ENCODE measurements at places on chromosomes 3 and 15.

GRCh38 chr15:67715170-67715569 lies 110.1 kb upstream of the SKOR1 start:
- no peak for DNase-seq

GRCh38 chr3:141680620-141681389 lies 57.3 kb upstream of the RNF7 start:
- DNase-seq = no peak

GRCh38 chr15:64751464-64751863 lies 23.9 kb downstream of the RBPMS2 start:
- no peak for DNase-seq

DNA sequence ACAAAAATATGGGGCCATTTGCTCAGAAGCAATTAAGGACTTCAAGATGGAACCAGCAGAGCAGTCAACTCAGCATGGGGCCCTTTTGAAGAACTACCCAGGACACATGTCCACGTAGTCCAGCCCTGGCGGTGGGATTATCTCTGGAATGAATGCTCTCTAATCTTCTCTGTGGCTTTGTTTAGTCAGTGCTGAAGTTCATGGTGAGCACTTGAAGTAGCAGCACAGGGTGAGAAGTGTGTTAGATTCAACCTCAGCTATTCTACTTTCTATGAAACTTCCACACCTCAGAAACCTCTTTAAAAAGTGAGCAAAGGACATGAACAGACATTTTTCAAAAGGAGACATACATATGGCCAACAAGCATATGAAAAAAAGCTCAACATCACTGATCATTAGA lies 74.4 kb downstream of the THRB start:
- no peak for DNase-seq

- DNase-seq = no peak
Observed at GRCh38 chr3:63986146-63986545, 37.1 kb downstream of the PSMD6 start.

DNA sequence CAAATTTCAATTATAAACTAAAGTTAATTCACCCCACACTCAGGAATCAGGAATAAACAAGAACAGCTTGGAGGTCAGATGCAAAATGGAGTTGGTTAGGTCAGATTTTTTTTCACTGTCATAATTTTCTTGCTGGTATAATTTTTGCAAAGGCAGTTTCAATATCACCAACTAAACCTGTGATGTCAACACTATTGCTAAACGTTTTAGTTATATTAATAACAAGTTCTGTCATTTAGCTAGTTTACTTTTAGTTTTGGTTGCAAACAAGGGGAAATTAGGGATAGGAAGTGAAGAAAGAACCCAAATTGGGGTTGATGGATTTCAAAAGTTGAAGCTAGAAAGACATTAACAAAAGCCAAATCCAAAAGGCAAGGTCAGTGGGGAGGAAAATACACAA lies 4.6 kb upstream of the CPB1 start:
- DNase-seq = no peak

GRCh38 chr3:108001457-108001856 lies 89.4 kb downstream of the CD47 start:
- DNase-seq = no peak

GRCh38 chr3:399647-400046 lies 203.1 kb downstream of the CHL1 start:
- no peak for DNase-seq

GRCh38 chr3:145266368-145266767 lies 894.6 kb downstream of the PLOD2 start:
- DNase-seq = no peak

- DNase-seq = no peak
Observed at GRCh38 chr3:45477041-45477725, 88.8 kb downstream of the LARS2 start.

DNA sequence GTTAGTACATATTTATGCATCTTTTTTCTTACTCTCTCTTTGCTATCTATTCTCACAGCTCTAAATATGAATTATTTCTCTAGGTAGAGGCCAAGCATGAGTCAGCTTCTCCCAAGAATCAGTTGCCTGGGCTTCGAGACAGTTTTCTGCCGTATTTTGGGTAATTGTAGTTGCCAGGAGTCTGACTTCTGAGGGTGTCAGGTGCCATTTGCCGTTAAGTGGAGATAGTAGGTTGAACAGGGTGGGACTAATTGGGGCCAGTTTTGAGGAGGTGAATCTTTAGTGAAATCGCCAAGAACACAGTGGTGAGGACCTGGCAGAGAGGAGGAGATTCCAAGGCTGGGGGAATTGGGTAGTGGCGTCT lies 7.8 kb upstream of the NRROS start:
- peak; percentile 87 for DNase-seq

DNA sequence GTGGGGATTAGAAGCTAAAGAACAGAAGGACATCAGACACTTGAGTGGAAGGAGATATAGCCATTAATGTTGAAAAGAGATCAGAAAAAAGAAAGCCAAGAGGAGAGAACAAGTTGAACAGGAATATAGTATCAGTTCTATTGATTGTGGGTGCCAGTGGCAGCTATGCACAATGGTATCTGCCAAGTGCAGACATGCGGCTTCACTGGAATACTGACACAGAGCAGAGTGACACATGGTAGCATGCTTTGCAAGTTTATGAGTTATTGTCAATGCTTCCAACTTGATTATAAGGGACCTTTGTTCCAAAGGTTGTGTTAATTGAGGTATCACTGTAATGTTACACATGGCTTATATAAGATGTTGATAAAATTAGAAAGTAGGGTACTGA lies 42.0 kb upstream of the TP63 start:
- no peak for DNase-seq

DNA sequence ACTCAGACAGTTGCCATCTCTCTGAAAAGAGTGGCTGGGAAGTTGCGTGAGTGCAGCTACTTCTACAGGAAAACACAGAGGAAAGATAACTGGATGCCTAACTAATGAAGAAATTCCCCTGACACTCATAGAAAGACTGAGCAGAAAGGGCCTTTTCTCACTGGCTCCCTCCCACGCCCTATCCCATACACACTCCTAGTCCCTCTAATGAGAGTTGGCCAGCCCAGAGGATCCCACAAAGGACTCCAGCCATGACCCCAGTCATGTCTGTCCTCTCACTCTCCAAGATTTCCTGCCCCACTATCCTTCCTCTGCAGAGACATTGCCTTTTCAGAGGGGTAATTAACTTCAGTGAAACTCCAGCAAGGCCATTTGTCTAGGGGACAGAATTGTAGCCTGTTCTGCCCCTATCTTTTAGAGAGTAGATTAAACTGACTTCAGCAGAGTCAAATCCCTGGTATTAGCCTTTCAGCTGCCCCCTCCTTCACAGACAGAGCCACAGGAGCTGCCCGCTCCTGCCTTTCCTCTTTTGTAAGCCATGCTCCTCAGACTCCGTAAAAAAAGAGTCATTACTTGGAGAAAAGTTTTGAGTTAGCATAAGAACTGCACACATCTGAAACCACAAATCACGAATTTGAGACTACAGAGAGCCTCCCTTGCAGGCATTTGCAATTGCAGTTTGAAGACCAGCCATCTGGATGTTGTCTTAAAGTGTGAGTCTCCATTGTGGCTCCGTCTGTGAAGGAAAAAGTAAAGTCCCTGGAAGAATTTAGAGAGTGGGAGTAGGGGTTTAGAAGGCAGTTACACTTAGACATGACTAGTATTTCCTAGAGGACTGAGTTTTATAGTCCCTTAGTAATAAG lies 129.1 kb upstream of the SEMA6D start:
- DNase-seq = no peak

- DNase-seq = no peak
Observed at GRCh38 chr3:3632449-3632848, 166.8 kb upstream of the LRRN1 start.

DNA sequence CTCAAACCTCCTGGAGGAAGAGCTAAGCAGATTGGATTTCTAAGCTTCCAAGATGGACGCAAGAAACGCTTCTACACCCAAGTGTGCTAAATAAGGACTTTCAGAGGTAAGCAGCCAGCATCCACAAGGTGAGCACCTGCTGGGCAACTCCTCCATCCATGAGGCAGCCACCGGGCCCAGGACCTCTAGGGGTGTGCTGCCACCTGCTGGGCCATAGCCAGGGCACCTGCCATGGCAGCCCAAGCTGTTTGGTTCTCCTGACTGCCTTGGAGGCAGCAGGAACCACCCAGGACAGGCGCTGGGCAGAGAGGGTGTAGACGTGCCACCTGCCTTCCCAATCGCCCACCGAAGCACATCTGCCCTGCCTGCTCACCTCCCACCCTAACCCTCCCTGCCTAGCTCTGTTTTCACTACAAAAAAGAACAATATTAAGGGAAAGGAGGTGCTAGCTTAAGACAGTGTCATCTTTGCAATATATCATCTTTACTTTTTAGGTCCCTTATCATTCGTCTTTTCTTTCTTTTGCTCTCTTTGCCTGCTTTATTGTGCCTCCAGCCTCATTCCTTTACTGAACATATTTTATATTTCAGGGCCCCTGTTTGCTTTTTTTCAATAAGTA lies 12.9 kb downstream of the C15orf62 start:
- peak; percentile 12 for DNase-seq

DNA sequence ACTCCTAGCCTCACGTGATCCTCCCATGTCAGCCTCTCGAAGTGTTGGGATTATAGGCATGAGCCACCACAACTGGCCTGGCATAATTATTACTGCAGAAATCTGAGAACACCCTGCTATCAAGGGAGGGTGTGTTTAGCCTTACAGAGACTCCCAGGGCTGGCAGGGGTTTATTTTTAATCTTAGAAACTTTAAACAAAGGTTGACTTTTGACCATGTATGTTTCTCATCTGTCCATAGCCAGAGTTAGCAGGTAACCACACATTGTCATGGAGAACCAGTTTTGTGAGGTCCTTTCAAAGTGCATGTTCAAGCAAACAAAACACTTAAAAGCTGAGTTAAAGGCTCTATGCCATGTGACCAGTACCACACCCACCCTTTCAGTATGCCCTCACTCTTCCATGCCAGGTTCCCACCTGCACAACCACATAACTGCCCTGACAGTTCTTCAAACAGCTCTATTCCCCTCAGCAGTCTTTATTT lies 11.1 kb downstream of the SIAH2 start:
- DNase-seq = no peak

DNA sequence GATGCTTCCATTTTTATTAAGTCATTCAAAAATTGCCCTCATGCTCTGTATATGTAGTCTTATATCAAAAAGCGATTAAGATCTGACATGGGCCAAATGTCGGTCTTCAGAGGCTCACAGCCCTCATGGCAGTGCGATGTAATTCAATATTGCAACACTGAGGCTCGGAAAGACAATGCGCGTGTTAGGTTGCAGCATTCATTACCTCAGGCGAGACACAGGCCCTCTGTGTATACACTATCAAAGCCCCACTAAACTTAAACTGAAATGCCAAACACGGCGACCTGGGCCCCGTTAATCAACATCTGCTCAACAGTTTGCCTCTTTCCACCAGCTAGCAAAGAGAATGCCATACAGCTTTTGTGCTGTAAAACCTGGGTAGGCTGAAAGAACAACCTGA lies 413.4 kb downstream of the ERC2 start:
- no peak for DNase-seq

- DNase-seq = no peak
Observed at GRCh38 chr15:99202176-99202552, 47.2 kb downstream of the TTC23 start.

DNA sequence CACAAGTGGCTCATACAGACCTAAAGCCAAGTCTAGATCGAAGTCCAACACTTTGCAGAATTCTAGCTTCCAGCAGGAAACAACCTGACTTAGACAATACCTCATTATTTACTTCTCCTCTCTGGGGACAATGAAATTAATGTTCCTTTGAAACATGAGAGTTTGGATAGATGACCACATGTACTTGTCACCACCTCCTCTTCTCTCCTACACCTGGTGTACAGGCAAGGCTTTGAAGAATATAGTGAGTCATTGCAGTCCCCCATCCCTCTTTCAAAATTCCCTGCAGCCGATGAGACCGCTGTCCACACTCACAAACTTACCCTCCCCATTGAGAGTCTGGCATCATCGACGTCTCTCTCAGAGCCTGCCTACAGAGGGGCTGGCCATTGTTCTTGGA lies 189.0 kb upstream of the HES1 start:
- DNase-seq = no peak

DNA sequence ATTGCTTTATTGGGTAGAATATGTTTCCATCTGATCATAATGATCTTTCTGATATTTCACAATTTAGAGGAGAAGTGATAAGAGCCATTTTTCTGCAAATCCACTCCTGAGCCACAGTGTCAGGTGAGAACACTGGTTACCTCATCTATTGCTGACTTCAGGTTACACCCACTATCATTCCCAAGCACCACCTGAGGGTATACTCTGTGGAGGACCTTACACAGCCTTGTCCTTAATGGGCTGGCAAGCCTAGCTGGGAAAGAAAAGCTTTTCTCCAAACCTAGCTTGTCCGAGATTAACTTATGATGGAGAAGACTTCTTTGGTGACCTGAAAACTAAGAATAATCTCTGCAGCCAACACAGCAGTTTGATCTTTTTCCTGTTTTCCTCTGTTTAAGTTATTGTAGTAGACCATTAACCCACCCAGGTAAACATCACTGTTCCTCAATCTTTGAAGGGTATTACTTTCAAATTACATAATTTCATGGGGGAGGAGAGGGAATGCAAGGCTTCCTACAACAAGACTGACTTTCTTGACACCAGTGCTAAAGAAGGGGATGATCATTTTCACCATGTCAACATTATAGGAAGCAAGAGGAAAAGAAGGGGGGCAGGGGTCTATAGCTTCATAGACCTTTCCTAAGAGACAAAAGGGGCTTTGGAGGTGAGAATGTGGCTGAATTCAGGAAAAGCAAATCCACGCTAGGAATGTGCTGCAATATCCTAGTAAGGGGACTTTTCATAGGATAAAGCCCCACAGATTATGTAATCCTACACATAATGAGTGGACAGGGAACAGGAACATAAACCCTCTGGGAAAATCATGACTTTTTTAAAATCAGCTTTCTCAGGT lies 1.7 kb downstream of the NCEH1 start:
- DNase-seq = no peak

DNA sequence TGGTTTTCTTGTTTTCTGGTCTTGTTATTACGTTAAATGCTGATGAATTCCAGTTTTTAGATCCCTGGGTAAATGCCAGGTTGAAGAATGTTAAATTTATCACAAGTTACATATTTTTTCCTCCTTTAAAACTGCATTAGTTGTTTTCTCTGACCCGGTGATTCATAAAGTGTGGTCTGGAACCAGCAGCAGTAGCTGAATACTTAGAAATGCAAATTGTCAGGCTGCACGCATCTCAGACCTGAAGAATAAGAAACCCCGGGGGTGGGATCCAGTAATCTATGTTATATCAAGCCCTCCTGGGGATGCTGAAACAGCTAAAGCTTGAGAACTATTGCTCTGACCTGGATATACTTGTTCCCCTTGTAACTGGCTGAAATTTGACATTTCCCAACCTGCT lies 69.1 kb downstream of the PEX5L start:
- no peak for DNase-seq
